ENCODE measurements at places on chromosomes 3 and 15.

DNA sequence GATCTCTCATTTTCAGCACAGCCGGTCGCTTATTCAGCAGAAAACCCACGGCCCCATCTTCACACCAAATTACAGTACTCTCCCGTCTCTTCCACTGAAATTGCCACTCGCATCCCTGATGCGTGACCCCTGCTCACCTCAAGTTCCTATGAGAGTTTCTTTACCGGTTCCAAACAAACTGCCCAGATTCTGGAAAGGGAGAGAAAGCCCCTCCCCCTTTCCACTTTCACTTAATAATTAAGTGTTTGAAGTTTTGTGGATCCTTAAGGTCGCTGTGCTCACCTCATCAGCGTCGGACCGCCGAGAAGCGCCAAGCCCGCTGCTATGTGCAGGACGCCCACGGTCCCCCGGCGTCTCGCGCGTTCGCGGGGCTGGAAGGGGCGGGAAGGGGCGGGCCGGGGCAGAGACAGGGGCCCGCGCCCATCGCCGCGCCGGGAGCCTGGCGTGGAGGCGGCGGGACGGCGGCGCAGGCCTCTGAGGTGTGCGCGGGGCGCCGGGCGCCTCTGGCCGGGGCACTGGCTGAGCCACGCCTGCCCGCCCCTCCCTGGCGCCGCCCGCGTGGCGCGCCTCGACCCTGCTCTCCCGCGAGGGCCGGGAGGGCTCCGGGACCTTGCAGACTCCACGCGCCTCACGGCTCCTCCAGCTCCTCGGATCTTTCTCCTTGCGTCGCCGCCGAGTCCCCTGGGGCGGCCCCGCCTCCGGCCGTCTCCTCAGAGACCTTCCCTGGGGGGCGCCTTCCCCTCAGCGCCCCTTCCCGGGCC lies at the start of gene GPR156:
GPR156 (minus strand) TSS at position 476 of the 761 bp plus-strand sequence. CDS start 41,124 bp downstream, outside the sequence.
- no peak for DNase-seq

GRCh38 chr3:14391033-14391432 lies 11.4 kb upstream of the SLC6A6 start:
- no peak for DNase-seq

DNA sequence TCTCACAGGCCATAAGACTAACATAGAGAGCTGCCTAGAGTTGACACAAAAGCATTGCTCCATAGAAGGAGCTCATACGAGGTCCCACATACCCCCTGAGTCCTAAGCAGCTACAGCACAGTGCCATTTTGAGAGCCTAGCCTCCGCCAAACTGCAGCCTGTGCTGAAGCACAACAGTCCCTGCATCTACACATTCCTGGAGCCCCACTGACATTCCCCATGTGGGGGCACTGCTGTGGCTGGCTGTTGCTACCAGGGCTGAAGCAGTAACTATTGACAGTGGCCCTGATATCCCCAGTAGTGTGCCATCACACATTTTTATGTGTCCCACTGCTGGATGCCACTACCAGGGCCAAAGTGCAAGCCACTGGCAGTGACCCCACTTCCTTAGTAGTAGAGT lies 80.3 kb downstream of the CERS3 start:
- DNase-seq = no peak

DNA sequence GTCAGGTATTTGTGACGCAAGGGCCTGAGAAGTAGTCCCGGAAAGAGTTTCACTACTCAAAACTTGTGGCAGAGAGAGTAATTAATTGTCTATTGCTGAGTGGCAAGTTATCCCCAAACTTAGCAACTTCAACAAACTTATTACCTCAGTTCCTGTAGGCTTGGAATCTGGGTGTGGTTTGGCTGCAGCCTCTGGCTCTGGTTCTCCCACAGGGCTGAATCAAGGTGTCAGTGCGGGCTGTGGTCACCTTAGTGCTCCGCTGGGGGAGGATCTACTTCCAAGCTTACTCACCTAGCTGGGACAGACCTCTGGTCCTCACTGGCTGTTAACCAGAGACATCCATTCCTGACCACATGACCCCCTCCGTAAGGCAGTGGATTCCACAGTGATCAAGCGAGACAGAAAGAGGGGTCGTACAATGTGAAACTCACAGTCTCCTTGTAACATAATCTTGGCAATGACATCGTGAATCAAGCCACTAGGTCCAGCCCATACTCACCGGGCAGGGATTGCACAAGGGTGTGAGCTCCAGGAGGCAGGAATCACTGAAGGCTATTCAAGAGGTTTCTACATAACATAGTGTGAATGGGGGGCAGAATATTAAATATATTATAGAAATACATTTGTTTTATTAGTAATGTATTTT lies 138.3 kb downstream of the RYR3 start:
- DNase-seq = no peak

DNA sequence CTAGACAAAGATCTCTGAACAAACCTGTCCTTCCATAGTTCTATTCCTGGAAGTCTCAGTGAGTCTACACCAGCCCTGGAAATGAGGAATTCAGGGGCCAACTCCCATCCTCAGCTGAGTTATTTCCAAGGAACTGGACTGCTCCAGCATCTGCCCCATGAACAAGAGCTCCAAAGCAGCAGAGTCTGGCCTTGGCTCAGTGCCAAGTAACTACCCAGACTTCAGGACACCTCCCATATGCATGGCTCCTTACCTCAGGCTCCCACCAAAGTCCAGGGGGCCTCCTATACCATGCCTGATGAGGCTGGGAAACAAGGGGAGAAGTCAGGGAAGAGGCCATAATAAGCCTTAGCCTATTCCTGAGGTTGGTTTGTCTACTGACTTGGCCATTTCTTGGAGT lies 45.0 kb downstream of the FAIM start:
- no peak for DNase-seq

DNA sequence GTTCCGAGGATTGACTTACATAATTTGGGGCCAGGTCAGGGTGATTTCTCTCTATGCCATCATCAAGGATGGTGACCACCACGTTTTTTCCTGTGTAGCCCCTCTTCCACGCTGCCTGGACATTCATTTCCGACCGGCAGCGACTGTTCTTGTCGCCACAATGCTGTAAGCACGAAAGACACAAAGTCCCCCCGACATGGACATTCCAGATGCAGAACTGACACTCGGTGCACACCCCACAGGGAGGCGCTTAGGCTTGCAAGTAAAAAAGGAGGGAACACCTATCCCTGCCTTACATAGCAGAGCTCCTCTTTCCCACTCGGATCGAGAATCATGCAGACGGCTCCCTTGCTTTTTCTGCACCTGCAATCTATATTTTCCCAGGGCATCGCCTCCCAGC lies 58.2 kb downstream of the PCSK6 start:
- no peak for DNase-seq

DNA sequence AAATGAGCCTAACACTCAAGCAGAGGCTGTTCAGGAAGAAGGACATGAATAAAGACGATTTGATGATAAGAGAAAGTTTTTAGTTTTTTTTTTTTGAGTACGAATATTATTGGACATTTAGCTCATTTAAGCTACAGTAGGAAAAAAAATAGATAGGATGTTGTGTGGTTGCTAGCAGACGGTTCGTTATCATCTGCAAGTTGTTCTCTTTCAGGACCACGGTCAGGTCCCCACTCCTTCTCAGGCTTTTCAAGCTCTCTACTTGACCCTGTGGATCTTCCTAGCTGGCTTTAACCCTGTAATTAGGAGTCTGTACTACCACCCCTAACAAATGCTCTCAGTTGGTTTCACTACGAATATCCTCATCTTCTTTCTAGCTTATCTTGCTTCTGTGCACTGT lies 1.1 kb downstream of the KCNH8 start:
- DNase-seq = peak; percentile 5

- DNase-seq = no peak
Measured at GRCh38 chr15:69736161-69736560, 283.5 kb downstream of the RPLP1 start.

DNA sequence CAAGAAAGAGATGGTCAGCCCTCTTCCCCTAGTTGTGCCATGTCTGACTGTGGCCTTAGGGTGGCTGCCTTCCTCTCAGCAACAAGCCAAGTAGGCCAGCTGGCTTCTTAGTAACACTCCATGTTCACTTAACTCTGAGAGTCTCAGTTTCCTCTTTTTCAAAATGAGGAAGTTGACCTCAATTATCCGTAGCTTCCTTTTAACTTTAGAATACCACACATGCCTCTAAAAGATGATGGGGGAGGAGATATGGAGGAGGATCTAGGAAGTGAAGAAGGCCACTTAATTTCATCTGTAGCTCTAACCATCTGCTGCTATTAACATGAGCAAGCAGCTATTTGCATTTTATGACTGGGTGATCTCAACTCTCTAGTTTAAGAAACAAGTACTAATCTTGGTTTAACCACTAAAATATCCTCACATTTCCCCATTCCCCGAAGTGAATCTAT lies 32.9 kb downstream of the CD200R1L start:
- no peak for DNase-seq

- no peak for DNase-seq
Measured at GRCh38 chr3:168250415-168250861, 154.7 kb upstream of the GOLIM4 start.

DNA sequence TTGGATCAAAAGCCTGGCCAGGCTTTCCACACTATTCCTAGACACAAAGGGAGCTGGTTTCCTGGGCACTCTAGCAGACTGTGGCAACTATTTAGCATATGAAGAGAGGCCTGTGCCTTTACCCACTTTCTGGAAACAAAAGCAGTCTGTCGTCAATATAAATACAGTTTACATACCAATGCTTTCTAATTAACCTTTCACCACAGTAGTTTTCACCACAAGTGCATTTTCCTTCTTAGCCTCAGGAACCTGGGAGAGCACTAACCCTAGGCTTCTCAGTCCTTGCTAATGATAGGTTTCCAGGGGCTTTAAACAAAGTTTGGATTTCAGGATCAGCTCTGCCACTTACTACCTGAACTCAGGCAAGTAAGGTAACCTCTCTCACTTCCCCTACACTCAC lies 499.1 kb downstream of the MAGI1 start:
- DNase-seq = no peak

DNA sequence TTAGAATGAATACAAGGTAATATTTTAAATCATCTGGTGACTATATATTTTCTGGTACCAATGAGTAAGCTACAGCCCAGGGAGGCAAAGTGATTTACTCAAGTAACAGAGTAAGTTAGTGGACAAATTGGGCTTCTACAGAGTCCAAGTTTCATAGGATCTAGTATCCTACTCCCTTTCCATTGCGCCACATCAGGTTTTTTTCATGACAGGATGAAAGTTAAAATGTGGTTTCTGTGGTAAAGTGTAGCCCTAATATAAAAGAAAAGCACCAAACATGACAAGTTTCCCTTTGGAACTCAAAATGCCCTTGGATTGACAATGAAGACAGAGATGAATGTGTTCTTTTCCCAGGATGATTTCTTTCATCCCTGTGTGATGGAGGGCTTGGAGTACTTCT lies 350.8 kb upstream of the ZNF385D start:
- no peak for DNase-seq

GRCh38 chr3:149258298-149258697 lies 36.7 kb upstream of the CP start:
- no peak for DNase-seq

DNA sequence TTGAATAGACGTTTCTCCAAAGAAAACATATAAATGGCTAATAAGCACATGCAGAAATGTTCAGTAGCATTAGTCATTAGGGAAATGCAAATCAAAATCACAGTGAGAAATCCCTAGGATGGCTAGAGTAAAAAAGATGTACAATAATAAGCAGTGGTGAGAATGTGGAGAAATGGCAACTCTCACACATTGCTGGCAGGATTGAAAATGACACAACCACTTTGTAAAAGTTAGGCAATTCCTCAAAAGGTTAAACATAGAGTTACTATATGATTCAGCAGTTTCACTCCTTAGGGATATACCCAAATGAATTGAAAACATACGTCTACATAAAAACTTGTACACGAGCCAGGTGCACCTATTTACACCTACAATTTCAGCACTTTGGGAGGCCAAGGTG lies 108.7 kb downstream of the ITPR1 start:
- no peak for DNase-seq

GRCh38 chr3:46987743-46988401 lies 8.4 kb downstream of the NBEAL2 start:
- DNase-seq = peak; percentile 79

GRCh38 chr15:57586661-57587424 lies 4.9 kb upstream of the MYZAP start:
- no peak for DNase-seq

- DNase-seq = no peak
Measured at GRCh38 chr15:69561071-69561784, 108.6 kb downstream of the RPLP1 start.

- no peak for DNase-seq
Measured at GRCh38 chr3:192434186-192434585, 293.2 kb downstream of the FGF12 start.

All from stimulated activated CD4-positive, alpha-beta T cell treated with anti-CD3 and anti-CD28 coated beads, Interleukin-4, amount 100 ng/mL, for 1 hour (primary cell).